ENCODE measurements at places on chromosomes 2 and 18. TPM values are rescaled to one million over a fixed set of nuclear protein-coding genes. Genes with fewer than 3 reads are reported as not detected.

GRCh38 chr2:15733867-15734673 lies 142.4 kb downstream of the DDX1 start:
- H3K4me1 ChIP-seq, result no peaks in the 10 kb centered on the region
- no peak overlapping the region for H3K27ac ChIP-seq
- no peaks in the 10 kb centered on the region for H3K36me3 ChIP-seq

The SH3BP4 gene
- total RNA-seq, result 1.3 TPM

DNA sequence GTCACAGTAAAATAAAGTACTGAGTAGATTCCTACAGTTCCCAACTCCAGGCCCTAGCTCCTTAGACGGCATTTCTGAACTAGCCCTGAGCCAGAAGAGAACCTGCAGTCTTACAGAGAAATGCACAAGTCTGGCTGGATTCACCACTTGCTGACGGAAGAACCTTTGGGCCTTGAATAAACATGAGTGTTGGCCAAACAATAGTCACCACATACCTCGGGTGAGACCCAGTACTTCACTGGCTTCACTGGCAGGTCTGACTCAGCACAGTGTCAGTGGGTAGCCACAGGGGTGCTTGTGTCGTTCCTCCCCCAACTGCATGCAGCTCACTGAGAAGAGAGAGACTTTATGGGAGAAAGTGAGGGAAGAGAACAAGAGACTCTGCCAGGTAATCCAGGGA lies 88.9 kb downstream of the TMEM185B start:
- H3K4me1 ChIP-seq, result no peaks in the 10 kb centered on the region
- H3K4me3 ChIP-seq, result no peak overlapping the region
- H3K36me3 ChIP-seq, result no peaks in the 10 kb centered on the region
- H3K27ac ChIP-seq, result no peak overlapping the region
- H3K27me3 ChIP-seq, result no peaks in the 10 kb centered on the region

GRCh38 chr2:10795508-10796046 lies 17.0 kb downstream of the PDIA6 start:
- H3K27ac ChIP-seq, result no peak overlapping the region
- peaks cover 10% of the 10 kb centered on the region for H3K4me1 ChIP-seq
- H3K36me3 ChIP-seq, result peaks cover 12% of the 10 kb centered on the region

The CLIP4 gene
- 47.7 TPM for total RNA-seq

DNA sequence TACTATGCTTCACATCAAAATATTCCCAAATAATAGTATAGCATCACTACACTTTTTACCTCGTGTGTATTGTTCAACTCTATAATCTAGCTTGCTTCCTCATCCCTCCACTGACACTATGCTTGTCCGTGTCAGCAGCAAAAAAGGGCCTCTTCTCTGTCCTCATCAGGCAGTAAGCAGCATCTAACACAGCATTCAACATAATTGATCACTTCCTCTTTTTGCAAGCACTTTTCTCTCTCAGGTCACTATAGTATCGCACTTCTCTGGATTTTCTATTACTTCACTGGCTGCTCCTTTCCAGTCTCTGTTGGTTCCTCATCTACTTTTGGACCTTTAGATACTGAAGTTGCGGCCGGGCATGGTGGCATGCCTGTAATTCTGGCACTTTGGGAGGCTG lies 64.9 kb upstream of the ZSWIM2 start:
- H3K4me3 ChIP-seq, result no peak overlapping the region
- no peaks in the 10 kb centered on the region for H3K4me1 ChIP-seq
- H3K27me3 ChIP-seq, result no peaks in the 10 kb centered on the region
- H3K36me3 ChIP-seq, result no peaks in the 10 kb centered on the region
- no peak for DNase-seq

DNA sequence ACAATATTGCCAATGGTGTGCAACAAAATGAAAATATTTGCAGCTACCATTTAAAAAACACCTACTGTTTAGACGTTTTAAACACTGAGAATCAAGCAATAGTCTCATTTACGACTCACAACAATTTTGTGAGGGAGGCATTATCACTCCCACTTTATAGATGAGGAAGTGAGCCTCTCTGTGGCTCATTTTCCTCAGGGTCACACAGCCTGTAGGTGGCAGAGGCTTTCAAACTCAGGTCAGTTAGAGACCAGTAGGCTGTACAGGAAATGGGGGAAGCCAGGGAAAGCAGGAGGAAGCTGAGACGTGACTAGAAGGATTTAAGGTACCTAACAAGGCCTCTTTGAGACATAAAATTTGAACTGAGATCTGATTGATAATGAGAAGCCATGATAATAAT lies 95.0 kb upstream of the ZNF521 start:
- DNase-seq, result no peak
- no peaks in the 10 kb centered on the region for H3K27me3 ChIP-seq
- no peaks in the 10 kb centered on the region for H3K4me1 ChIP-seq
- no peak overlapping the region for H3K27ac ChIP-seq
- H3K4me3 ChIP-seq, result no peak overlapping the region

The PRPF40A gene
- 106 TPM for total RNA-seq

The POLR1A gene
- 24.3 TPM for total RNA-seq

GRCh38 chr2:240501531-240501991 lies 56.2 kb downstream of the ANKMY1 start:
- no peak for DNase-seq
- H3K27me3 ChIP-seq, result no peaks in the 10 kb centered on the region
- no peak overlapping the region for H3K27ac ChIP-seq
- no peak overlapping the region for H3K4me3 ChIP-seq
- H3K4me1 ChIP-seq, result no peaks in the 10 kb centered on the region

DNA sequence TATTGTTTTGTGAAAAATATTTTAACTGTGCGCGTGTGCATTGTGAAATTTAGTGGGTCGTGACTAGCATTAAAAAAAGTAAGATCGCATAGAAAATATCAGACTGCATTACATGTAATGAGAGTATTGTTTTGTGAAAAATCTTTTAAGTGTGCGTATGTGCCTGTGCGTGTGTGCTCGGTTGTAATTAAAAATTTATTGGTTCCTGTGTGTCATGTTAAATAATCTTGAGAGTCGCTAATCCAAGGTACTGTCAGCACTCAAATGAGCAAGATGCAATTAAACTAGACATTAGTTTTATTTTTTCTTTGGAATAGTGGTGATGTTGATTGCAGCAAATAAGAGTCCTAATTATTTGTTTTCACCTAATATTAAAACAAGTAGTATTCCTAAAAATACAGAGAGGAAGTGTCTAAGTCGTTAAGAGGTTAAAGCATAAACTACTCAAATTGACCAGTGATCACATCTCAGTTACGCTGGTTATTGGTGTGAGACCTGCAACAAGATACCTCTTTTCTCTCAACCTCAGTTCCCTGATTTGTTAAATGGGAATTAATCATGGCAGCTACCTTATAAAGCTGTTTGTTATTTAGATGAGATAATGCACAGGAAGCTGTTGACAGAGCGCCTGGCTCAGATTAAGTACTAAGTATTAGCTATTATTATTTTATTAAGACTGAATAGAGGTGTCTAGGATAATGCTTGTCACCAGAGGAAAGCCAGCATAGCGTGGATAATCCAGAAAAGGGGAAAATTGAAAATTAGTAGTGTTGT lies 1.9 kb downstream of the ZDBF2 start:
- H3K4me1 ChIP-seq, result peaks cover 15% of the 10 kb centered on the region
- H3K27ac ChIP-seq, result no peak overlapping the region
- no peaks in the 10 kb centered on the region for H3K36me3 ChIP-seq
- no peak overlapping the region for H3K4me3 ChIP-seq

The ARHGEF4 gene
- 2.9 TPM for total RNA-seq

GRCh38 chr2:128834207-128834879 lies 515.7 kb upstream of the HS6ST1 start:
- no peaks in the 10 kb centered on the region for H3K36me3 ChIP-seq
- H3K27me3 ChIP-seq, result peaks cover 4% of the 10 kb centered on the region
- H3K27ac ChIP-seq, result no peak overlapping the region
- H3K4me1 ChIP-seq, result no peaks in the 10 kb centered on the region

The STPG4 gene
- 0.50 TPM for total RNA-seq

The SPP2 gene
- not detected for total RNA-seq

The DOK6 gene
- not detected for total RNA-seq

The ZNF892 gene
- total RNA-seq, result 2.7 TPM

The ACMSD gene
- total RNA-seq, result not detected

DNA sequence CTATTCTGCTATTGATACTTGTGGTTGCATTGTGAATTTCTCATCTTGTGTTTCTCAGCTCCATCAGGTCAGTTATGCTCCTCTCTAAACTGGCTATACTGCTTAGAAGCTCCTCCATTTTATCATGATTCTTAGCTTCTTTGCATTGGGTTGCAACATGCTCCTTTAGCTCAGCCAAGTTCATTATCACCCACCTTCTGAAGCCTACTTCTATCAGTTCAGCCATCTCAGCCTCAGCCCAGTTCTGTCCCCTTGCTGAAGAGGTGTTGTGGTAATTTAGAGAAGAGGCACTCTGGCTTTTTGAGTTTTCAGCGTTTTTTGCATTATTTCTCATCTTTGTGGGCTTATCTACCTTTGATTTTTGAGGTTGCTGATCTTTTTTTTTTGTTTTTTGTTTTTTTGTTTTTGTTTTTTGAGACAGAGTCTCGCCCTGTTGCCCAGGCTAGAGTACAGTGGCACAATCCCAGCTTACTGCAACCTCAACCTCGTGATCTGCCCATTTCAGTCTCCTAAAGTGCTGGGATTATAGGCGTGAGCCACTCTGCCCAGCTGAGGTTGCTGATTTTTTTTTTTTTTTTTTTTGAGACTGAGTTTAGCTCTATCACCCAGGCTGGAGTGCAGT lies 36.0 kb downstream of the ANKRD12 start:
- DNase-seq, result no peak
- H3K36me3 ChIP-seq, result no peaks in the 10 kb centered on the region
- H3K4me1 ChIP-seq, result peaks cover 34% of the 10 kb centered on the region

The LIPG gene
- total RNA-seq, result not detected

- DNase-seq, result no peak
- no peak overlapping the region for H3K4me3 ChIP-seq
- H3K27ac ChIP-seq, result no peak overlapping the region
- peaks cover 53% of the 10 kb centered on the region for H3K27me3 ChIP-seq
- peaks cover 13% of the 10 kb centered on the region for H3K4me1 ChIP-seq
- H3K36me3 ChIP-seq, result no peaks in the 10 kb centered on the region
Measured at GRCh38 chr2:217989221-217989948, 13.4 kb downstream of the TNS1 start.

GRCh38 chr18:13450289-13451212 lies 232.0 kb downstream of the LDLRAD4 start:
- peaks cover 7% of the 10 kb centered on the region for H3K4me1 ChIP-seq
- H3K27ac ChIP-seq, result no peak overlapping the region
- H3K36me3 ChIP-seq, result no peaks in the 10 kb centered on the region
- no peaks in the 10 kb centered on the region for H3K27me3 ChIP-seq
- H3K4me3 ChIP-seq, result no peak overlapping the region
- no peak for DNase-seq

- H3K36me3 ChIP-seq, result peaks cover 6% of the 10 kb centered on the region
- DNase-seq, result peak; percentile 73
- H3K27me3 ChIP-seq, result no peaks in the 10 kb centered on the region
- H3K4me3 ChIP-seq, result peak overlapping the region; percentile 66
- H3K27ac ChIP-seq, result peak overlapping the region; percentile 93
Measured at GRCh38 chr18:74498712-74499627, 2.8 kb downstream of the CNDP2 start.

GRCh38 chr2:24915175-24915574 lies 4.9 kb downstream of the ADCY3 start:
- peaks cover 38% of the 10 kb centered on the region for H3K4me1 ChIP-seq
- no peaks in the 10 kb centered on the region for H3K36me3 ChIP-seq
- H3K27ac ChIP-seq, result no peak overlapping the region
- no peak overlapping the region for H3K4me3 ChIP-seq
- no peak for DNase-seq

GRCh38 chr2:108575132-108575966 lies 41.1 kb downstream of the LIMS1 start:
- no peaks in the 10 kb centered on the region for H3K27me3 ChIP-seq
- H3K27ac ChIP-seq, result no peak overlapping the region
- DNase-seq, result no peak

DNA sequence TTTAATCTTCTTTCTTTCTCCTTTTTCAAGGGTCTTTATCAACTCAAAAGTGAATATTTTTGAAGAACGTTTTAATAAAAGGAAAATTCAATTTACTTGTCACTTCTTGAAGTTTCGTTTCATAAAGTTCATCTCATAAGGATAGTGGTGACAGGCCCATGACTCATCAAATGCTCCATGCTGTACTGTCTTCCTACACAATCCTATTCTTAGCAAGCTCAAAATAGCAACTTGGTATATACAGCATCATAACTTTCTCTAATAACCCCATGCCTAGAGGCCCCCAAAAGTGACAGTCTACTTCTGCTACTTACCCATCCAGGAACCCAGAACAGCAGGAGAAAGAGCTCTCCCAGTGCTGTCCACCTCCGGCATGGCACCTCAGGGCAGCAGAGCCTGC lies 7.7 kb downstream of the FBXO15 start:
- no peaks in the 10 kb centered on the region for H3K27me3 ChIP-seq
- no peak overlapping the region for H3K4me3 ChIP-seq
- no peaks in the 10 kb centered on the region for H3K4me1 ChIP-seq
- no peak overlapping the region for H3K27ac ChIP-seq
- no peaks in the 10 kb centered on the region for H3K36me3 ChIP-seq
- no peak for DNase-seq

- H3K27ac ChIP-seq, result no peak overlapping the region
- no peak overlapping the region for H3K4me3 ChIP-seq
- no peaks in the 10 kb centered on the region for H3K27me3 ChIP-seq
- no peak for DNase-seq
Measured at GRCh38 chr2:99809259-99809900, 319.6 kb upstream of the REV1 start.

The FSHR gene
- not detected for total RNA-seq

The C2orf66 gene
- total RNA-seq, result not detected

The CROCC2 gene
- total RNA-seq, result not detected

The KDSR gene
- total RNA-seq, result 60.4 TPM

DNA sequence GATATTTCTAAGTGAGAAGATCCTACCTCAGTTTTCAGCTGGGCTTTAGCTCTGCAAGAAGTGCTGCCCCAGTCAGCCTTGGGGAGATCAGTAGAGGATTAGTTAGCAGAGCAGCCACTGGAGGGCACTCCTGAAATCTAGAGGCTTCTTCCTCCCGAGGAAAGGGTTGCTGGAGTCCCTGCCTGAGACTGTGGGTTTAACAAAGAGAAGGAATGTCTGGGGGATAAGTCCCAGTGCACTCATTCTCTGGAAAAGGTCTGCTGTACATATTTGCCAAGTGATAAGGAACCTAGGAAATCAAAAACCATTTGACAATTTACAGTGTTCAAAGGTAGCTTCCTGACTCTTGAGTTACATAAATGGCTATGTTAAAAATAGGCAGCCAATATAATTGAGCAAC lies 207.2 kb downstream of the SLC8A1 start:
- peak; percentile 0 for DNase-seq
- no peak overlapping the region for H3K4me3 ChIP-seq
- H3K36me3 ChIP-seq, result no peaks in the 10 kb centered on the region
- no peak overlapping the region for H3K27ac ChIP-seq
- no peaks in the 10 kb centered on the region for H3K27me3 ChIP-seq

DNA sequence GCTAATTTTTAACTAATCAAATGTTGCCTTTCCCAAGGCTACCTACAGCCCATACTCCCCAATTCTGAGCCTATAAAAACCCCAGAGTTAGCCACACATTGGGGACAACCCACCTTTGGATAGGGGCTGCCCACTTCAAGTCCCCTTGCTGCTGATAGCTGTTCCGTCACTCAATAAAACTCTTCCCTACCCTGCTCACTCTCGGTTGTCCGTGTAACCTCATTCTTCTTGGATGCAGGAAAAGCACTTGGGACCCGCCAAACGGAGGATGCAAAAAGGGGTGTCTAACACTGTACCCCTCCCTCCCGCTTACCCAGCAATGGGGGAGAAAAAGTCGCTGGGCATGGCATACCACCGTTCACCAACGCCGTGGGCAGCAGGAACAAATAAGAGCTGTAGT lies 12.2 kb downstream of the IWS1 start:
- peaks cover 4% of the 10 kb centered on the region for H3K36me3 ChIP-seq
- H3K27ac ChIP-seq, result no peak overlapping the region
- H3K4me1 ChIP-seq, result peaks cover 26% of the 10 kb centered on the region
- no peak overlapping the region for H3K4me3 ChIP-seq
- H3K27me3 ChIP-seq, result no peaks in the 10 kb centered on the region

The TSPYL6 gene
- total RNA-seq, result not detected

Measured in T-cell (primary cell).